ENCODE measurements at places on chromosomes 7 and 10.

- peak; percentile 88 for DNase-seq
Measured at GRCh38 chr10:24826009-24826408, 102.3 kb upstream of the ARHGAP21 start.

GRCh38 chr10:36115364-36115763 lies 473.3 kb upstream of the FZD8 start:
- no peak for DNase-seq

DNA sequence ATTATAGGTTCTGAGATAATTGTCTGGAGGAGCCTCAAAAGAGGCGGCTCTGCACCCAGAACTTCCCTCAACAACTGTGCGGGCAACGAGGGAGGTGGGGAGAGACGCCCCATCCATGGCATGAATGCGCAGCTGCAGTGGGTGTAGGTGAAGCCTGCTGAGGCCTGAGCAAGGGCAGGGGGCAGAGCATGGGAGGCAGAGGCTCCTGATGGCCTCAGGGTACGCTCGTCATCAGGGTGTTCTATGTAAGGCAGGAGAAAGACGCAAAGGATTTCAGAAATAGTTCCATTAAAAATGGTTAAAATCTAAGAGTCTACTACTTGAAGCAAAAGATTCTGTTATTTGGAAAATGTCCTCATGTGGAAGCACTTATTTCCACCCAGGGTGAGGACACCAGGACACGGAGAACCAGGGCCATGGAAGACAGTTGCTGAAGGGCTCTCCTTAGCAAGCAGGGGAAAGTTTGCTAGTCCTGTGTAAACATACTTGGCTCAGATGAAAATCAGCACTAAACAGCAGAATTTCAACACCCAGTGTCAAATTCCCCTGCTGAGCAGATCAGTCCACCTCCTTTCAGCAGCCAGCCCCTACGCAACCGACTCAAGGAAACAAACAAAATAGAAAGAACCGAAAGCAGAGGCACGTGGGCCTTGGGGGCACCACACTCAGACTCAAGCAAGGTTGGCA lies 18.9 kb downstream of the INSIG1 start:
- DNase-seq, result no peak

DNA sequence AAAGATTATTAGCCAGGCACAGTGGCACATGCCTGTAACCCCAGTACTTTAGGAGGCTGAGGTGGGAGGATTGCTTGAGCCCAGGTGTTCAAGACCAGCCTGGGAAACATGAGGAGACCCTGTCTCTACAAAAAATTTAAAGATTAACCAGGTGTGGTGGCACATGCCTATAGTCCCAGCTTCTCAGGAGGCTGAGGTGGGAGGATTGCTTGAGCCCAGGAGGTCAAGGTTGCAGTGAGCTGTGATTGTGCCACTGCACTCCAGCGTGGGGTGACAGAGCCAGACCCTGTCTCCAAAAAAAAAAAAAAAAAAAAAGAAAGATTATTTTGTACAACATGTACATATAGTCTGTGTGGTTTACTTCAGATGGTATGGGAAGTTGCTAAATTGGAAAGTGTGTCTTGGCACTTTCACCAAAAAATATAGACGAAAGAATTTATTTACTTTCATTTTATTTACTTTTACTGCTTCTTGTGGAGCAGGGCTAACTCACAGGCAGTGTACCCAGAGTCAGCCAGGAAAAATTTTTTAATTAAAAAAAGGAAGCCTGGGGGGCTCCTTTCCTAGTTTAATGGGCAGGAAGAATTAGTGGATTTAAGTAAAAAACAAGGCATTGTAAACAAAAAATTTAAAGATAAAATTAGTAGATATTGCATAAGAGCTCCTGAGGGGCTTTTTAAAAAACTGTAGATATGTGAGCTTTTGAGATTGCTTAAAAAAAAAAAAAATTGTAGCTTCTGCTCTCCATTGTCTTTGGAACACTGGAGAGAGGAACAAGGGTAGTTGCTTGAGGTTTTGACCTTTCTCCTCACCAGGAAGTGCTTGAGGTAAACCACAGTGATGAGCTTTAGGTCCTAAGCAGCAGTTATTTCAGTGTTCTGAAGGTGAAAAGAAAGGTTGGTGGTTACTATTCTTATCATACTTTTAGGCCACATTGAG lies 44.6 kb upstream of the VDAC2 start:
- peak; percentile 51 for DNase-seq

DNA sequence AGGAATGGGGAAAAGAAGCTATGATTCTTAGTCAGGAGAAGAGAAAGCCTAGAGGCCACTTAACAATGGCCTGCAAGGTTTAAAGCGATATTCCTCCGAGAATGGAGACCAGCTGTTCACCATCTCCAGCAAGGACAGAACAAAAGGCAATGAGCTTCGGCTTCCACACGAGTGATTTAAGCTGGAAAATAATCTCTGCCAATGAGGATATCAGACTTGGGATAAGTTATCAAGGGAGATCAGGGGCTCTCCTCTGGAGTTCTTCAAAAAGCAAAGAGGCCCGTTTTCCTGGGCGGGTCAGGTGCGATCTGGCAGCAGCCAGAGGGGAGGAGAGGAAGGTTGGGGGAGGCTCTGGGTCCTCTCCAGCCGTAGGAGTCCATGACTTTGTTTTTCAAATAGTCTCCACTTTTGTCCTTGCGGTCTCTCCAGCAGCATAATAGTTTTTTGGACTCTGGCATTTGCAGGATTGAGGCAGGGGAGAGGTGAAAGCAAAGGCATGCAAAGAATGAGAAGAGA lies 211.3 kb downstream of the SKIDA1 start:
- peak; percentile 68 for DNase-seq

DNA sequence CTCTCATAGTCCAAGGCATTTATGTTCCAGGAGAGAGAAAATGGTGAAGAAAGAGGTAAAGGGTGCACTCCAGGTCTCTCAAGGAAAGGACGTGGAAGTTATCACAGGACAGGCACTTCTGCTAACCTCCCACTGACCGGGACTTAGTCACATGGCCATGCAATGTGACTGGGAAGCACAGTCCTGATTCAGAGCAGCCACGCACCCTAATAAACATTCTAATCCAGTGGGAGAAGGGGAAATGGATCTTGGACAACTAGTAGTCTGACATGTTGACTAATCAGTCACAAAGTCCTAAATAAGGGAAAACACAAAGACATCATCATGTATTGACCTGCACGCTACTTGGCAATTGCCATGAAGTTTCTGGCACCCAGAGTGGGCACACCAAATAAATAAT lies 417.5 kb upstream of the ZMIZ1 start:
- DNase-seq, result no peak

DNA sequence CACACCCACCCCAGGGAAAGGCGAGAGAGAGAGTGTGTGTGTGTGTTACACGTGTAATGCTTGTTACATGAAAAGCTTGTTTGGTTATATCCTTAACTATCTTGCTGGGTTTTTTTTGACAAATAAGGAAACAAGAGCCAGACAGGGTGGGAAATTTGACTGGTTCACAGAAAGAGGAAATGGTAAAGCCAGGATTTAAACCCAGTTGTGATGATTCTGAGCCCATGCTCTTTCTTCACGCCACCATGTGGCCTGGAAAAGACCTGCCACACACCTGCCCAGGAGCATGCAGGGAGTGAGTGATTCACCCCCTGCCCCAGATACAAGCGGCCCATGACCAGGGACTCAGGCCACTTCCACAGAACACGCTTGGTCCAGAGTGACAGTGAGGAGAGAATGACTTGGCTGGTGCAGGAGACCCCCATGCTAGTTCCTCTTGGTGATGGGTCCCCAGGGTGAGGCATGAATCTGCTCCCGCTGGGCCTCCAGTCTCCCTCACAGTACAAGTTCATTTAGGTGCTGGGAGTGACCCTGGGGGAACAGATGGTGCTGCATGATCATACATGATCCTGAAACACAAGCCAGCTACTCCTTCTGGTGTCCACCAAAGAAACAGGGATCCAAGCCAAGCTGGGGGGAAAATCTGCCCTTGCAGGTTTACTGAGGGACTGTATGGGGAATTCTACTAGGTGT lies 21.0 kb upstream of the EIF5AL1 start:
- DNase-seq, result no peak

DNA sequence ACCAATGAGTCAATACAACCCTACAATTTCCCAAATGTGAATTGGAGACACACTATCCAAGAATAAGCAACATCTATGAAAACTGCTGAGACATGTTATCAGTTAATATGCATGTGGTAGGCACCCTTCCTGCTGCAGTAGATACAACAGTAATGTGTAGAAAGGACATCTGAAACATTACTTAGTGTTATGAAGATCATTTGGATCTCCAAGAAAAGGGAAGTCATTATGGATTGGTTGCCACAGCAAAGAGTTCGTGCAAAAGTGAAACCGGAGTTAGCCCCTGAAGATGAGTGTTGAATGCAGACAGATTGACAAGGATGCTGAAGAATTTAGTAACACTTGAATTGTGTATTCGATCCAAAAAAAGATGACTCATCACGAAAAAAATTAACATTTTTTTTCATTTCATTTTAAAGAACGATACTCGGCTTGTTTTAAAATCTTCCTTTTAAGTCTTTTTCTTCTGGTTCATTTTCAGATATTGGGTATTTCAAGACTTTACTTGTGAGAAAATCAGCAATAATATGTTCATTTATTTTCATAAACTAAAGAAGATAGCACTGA lies 322.4 kb upstream of the KLF6 start:
- no peak for DNase-seq

DNA sequence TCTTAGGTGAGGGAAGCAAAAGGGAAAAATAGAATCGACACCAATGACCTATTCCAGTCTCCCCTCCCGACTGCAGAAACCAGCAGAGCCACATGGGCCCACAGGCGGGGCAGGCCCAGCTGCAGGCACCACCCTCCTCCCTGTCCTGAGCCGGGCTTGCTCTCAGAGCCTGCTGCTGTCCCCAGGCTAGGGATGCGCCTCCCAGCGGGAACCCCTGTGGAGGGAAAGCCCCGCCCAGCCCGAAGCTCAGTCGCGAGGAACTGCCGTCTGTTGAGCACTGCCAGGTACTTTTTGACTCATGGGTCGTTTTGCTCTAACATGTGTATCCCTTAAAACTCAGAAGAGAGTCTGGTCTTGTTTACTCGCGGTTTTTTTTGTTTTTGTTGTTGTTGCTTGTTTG lies 124.5 kb upstream of the RET start:
- no peak for DNase-seq

DNA sequence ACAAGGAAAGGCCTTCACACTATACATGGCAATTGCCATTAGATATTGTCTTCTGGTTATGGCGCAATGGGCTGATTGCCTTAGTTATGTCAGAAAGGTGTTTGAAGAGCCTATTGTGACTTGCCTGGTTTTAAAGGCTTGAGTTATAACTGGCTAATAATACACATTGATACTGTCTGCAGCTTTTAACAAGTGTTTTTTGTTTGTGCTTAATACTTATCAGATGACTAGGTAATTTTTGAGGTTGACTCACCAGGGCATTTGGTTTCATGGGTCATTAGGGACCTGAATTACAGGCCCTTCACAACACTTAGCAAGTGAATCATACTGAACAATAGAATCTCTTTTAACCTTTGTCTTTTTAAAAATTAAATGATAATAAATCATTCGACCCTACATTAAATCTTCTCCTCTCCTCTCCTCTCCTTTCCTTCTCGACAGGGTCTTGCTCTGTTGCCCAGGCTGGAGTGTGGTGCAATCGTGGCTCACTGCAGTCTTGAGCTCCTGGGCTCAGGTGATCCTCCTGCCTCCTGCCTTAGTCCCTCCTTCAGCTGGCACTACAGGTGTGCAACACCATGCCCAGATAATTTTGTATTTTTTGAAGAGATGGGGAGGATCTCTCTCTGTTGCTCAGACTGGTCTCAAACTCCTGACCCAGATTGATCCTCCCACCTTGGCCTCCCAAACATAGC lies 196.3 kb downstream of the JCAD start:
- peak; percentile 35 for DNase-seq

All from fibroblast of pulmonary artery (primary cell).